ENCODE measurements at places on chromosomes 6 and 20.

DNA sequence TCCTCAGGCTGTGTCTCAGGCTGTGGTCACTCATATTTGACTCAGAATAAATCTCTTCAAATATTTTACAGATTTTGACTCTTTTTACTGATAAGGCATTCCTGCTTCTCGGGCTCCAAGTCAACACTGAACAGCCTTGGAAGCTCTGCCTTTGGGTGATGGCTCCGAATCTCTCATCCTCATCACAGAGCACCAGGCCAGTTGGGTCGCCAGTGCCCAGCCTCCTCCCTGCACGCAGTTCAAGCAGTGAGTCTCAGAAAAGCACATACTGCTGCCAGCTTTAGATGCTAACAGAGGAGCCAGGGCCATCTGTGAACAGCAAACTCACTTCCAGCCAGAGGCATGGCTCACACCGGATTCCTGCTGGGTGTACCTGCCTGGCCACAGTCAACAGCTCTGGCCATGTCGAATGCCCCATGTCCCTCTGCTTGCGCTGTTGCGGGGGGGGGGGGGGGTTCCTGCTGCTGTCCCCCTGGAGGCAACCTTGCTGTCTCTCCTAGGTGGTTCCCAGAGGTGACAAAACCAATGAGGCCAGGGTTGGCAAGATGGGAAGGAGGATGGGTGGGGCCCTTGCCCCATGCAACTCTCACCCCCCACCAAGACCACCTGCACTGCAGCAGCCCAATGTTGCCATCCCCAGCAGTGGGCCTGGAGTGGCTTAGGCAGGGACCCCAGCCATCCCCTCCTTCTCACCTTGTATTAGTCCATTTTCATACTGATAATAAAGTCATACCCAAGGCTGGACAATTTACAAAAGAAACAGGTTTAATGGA is 248.8 kb downstream of the ERMARD start:
- no peak for DNase-seq

GRCh38 chr6:89669002-89669401 is 30.5 kb upstream of the LYRM2 start:
- no peak for DNase-seq

GRCh38 chr20:63056236-63057170 is 49.7 kb upstream of the BHLHE23 start:
- DNase-seq, result peak; percentile 91

GRCh38 chr6:766625-767024 is 73.7 kb upstream of the EXOC2 start:
- DNase-seq, result no peak

DNA sequence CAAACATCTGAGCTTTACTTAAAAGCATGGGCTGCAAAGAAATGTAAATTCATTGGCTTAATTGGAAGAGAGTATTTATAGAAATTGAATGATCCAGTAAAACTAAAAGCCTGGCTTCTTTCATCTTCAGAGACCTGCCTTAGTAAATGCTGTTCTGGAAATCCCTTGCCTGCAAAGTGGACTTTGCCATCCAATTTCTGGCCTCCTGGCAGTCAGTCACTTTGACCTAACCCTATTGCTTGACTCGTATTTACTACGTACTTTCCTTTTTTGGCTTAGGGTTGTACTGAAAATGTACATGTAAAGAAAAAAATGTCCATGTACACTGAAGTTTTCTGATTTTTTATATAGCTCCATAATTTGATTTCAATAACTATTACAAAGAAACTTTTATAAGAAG is 47.1 kb downstream of the E2F3 start:
- DNase-seq, result no peak

DNA sequence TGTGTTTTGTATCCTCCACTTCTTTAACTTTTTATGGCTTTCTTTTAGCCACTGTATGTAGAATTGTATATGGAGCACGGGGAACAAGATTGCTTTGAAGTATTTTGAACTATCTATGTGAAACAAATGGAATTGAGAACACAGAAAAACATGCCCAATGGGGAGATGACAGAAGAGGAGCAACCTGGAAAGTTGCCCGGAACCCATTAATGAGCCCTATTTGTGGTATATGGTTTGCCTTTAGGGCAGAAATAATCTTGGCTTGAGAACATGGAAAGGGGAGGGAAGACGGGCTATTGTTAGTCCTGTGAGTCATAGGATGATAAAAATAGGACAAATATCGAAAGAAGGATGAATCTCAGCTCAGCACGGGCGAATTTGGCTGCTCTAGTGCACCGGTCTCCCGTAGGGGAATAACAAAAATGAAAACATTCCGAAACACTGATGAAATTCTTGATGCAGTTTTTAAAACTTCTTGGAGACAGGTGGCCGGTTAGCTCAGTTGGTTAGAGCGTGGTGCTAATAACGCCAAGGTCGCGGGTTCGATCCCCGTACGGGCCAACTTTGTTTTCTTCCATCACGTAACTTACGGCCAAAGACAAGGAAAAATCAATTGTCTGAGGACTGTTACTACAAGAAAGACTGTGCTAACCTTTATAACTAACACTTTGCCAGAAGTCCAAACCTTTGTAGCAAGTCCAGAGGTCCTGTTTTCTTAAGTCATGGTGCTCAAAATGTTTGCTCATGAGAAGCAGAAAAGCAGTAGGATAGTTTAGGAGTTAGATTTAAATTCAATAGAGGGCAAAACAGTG is 15.7 kb downstream of the HMGN4 start:
- DNase-seq, result peak; percentile 89

GRCh38 chr6:10655508-10656055 is 38.8 kb downstream of the C6orf52 start:
- no peak for DNase-seq

DNA sequence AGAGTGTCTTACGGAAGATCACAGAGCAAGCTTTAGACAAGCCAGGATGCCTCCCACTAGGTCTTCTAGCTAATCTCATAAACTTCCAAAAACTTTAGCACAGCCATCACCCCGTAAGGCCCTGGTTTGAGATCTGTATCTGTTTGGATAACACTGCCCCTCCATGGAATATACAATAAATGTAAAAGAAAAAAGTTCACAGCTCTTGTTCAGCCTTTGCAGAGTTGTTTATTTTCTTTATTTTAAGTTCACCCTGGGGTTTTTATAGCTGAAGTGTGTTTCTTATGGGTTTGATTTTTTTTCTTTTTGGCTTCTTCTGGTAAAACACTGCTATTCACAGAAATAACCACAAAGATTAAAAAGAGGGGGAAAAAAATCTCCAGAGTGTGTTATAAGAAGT is 125.6 kb downstream of the EYA2 start:
- no peak for DNase-seq

- DNase-seq, result no peak
These were observed 16.1 kb upstream of the LAMP5 start for GRCh38 chr20:9498322-9498721.

GRCh38 chr6:14082771-14083170 is 34.8 kb upstream of the CD83 start:
- no peak for DNase-seq

DNA sequence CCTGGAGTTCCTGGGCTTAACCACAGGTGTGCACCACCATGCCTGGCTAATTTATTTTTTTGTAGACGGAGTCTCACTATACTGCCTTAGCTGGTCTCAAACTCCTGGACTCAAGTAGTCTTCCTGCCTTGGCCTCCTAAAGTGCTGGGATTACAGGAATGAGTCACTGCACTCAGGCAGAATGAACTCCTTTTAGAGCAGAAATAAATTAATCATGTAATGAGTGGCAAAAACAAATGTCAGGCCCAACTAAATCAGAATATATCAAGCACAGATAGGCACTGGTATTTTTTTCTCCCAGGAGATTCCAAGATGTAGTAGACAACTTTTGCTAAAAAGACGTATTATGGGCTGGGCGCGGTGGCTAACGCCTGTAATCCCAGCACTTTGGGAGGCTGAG is 2.6 kb downstream of the RPS10 start:
- DNase-seq, result no peak

GRCh38 chr6:70557998-70558397 is 8.7 kb upstream of the SDHAF4 start:
- DNase-seq, result no peak
